ENCODE measurements at places on chromosomes 1 and 21. TPM values are rescaled to one million over a fixed set of nuclear protein-coding genes. Genes with fewer than 3 reads are reported as not detected.

Gene KPRP
- not detected for total RNA-seq

DNA sequence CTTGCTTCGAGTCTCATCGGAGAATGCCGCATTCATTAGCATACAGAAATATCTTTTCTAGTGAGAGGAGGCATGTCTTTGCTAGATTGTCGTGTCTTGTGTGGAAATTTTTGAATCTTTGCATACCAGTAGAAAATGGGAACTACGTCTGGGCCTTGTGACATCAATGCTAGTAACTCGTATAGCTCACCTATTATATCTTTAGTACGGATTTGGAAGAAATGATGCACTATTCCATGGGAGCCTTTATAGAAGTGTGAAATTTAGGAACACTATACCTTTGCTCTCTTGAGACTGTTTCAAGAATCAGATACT lies 835 bp downstream of the UHMK1 start:
- DNase-seq, result no peak

DNA sequence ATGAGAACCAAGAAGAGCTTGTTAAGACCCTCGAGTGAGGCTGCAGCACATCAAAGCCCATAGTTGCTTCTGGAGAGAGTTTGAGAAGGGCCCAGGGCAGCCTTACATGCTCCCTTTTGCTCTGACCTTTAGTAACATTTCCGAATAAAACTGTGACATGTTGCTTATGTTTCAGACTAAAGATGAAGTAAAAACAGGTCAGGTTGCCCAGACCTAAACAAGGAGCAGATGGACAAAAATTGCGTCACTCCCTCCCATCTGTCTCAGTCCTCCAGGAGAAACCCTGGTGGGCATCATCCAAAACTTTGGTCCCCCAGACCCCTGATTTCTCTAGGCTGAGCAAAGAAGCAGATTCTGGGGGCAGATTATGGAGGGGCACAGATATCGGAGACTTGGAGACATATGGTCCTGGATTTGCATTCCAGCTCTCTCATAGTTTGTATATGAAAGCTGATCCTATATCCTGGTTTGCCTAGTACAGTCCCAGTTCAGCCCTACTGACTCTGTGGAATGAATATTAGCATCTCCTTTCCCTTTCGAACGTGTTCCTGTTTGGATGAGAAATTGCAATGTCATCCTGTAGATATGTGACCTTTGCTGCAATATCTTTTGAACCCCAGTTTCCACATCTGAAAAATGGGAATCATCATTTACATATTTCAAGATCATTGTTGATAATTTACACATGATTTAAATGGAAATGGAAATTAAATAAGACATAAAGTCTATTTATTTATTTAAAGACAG lies 304.9 kb upstream of the USP24 start:
- no peak for DNase-seq

DNA sequence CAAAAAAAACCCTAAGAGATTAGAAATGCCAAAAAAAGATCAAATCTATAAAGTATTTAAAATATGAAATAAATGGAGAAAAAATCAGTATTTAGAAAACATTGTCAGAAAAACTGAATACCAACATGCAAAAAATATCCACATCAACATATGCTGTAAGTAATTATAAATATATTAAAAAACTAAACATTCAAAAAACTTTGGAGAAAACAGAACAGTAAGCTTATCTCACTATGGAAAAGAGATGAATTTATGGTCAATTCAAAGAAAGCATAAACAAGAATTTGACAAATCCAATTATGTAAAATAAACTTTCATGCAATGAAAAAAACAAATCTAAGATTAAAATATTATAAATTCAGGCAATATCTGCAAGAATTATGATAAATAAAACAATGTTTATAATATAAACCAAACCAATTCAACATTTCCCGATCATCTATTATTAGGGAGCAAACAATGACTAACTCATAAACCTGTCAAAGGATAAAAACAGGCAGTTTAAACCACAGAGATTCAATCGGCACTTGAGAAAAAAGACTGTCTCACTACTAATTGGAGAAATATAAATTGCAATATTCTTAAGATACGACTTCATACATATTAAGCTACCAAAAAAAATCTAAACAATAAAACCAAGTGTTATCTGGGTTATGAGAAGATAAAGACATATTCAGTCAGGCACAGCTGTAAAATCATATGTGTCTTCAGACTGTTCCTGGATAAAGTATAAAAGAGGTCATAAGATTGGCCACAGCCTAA lies 21.8 kb downstream of the EYA3 start:
- DNase-seq, result peak; percentile 20

DNA sequence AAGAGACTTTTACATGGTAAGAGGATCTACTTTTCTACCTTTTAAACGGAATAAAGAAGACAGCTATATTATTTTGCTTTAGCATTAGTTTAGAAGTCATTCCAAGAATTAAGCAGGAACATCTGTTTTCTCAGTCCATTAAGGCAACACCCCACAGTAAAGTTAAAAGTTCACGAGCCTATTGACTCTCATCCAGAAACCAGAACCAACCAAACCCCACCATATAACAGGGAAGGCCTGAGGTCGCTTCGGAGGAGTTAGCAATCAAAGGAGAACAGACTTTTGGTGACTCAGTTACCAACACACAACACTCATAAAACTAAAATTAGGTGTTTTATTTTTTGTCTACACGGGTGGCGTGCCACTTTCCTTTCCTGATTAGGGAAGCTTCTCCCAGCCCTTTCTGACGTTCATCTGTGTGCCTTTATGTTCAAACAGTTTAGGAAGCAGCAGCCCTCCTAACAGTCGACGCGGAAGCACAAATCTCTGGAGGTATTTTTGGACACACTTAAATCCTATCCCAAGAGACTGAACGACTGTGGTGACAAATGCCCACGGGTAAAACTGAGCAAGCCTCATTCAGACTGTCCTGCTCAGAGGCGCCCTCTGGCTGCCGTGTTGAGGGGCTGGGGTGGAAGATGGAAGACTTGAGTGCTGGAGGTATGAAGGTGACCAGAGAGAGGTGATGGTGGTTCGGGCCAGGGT lies 8.6 kb upstream of the PLA2G2C start:
- DNase-seq, result peak; percentile 65

DNA sequence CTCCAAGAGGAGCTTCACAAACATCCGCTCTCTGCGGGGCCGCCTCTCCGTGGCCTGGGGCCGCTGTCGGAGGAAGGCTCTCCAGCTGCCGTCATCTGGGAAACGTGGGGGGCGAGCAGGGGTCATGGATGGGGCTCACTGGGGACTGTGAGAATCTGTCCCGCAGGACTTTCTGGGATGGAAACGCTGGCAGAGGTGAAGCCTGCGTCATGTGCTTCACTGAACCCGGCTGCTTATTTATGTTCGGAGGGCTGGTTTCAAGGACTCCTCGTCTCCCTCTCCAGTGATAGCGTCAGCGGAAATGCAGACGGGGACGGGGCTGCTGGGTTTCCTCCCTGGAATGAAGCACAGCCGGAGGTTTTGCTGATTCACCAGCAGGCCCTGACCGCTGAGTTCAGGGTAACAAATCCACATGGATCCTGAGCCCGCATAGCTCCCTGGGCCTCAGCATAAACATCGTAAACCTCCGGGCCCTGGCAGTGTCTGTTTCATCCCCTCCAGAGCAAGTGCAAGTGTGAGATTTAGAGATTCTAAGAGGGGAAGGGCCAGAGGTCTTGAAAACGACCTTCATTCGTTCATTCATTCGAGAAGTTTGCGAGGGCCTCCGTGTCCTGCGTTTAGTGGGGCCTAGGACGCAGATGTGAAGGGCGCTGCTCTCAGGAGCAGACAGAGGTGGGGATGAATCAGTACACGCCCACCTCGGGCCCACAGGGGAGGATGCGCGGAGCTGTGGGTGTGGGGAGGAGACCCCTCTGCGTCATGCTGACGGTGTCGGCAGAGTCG lies 7.0 kb upstream of the POFUT2 start:
- peak; percentile 95 for DNase-seq

DNA sequence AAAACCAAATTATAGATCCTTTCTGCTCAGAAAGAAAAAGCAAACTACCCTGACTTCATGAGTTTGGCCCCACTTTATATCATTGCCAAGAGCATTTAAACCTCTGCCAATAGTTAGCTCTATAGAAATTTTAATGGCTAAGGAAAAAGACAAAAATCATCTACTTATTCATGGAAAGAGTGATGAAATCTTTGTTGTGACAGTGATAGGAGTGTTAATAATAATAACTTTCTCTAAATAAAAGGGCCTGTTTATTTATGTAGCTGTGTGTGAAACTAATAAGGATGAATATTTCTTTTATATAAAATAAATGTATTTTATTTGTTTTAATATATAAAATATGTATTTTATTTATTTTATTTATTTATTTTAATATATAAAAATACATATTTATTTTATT lies 6.4 kb downstream of the CHODL start:
- no peak for DNase-seq

GRCh38 chr1:43890815-43891214 lies 42.8 kb upstream of the ARTN start:
- DNase-seq, result peak; percentile 46

Gene SEMA4A
- 0.20 TPM for total RNA-seq

- DNase-seq, result peak; percentile 8
These were observed 59.1 kb downstream of the BCL9 start for GRCh38 chr1:147600119-147601111.

Measured in lung microvascular endothelial cell (primary cell).